ENCODE measurements at places on chromosomes 6 and 20.

DNA sequence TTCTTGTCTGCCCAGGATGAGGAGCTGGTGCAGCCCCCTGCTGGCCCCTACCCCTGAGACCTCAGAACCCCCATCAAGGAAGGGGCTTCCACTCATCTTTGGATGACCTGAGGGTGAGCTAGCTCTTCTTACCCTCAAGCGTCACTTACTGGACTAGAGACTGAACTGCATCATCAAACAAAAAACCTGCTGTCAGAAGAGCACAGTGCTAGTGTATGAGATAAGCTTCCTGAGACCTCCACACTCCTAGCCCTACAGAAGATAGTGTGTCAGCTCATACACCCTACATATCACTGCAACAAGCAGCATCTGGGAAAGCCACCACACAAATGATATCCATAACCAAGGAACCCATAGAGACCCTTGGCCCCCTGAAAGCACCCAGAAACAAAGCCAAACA lies 15.0 kb downstream of the SLC22A16 start:
- no peak for ATAC-seq

GRCh38 chr6:28901831-28902230 lies 22.0 kb downstream of the TRIM27 start:
- no peak for ATAC-seq

GRCh38 chr6:35605600-35605999 lies 83.1 kb downstream of the FKBP5 start:
- ATAC-seq, result no peak

DNA sequence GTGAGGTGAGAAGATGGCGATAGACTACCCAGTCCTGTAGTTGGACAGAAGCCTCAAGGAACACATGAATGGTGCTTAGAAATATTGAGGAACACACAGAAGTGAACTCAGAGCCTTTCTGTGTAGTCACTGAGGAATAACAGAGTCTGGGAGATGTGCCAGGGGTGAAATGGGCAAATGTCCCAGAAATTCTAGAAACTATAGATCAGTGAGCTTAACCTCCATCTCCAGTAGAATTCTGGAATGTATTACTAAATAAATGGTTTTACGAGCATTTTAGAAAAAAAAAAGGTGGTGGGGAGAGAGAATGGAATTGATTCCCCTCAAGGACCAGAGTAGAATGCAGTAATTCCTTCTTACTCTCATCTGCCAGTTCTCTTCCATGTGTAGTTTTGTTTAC lies 380.0 kb downstream of the LMBRD1 start:
- no peak for ATAC-seq

DNA sequence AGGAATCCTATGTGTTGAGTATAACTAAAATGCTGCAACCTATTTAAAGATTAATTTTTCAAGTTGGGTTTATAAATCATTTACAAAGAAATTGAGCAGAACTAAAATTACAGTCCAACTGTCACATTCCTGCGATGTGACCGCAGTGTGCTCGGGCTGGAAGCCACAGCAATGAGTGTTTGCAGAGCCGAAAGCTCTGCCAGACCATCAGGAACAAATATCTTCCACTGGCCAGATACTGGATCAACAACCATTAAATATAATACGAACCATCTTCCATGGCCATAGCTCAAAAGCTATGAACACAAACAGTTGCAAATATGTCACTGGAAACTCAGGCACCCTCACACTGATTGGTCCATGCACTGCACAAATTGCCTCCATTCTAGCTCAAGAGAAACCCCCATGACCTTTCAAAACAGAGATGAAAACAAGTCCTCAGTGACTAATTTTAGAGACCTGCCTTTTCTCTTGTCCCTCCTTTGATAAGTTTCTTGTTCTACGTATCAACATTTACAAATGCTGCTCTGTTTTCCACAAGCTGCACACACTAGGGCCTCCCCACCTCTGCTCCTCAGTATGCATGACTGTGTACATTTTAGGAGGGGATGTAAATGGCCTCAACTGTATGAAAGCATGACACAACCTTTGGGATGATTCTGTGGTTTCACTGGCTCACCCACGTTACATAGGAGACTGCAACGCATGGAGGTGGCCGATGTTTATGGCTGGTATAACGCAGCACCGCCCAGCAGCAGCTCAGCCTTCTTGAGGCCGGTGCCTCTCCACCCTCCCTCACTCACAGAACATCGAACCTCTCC lies 171.7 kb downstream of the WDR27 start:
- peak; percentile 88 for ATAC-seq

- no peak for ATAC-seq
Observed at GRCh38 chr6:39073471-39074355, 25.1 kb downstream of the GLP1R start.

GRCh38 chr6:126716826-126717509 lies 377.1 kb downstream of the CENPW start:
- ATAC-seq, result no peak

DNA sequence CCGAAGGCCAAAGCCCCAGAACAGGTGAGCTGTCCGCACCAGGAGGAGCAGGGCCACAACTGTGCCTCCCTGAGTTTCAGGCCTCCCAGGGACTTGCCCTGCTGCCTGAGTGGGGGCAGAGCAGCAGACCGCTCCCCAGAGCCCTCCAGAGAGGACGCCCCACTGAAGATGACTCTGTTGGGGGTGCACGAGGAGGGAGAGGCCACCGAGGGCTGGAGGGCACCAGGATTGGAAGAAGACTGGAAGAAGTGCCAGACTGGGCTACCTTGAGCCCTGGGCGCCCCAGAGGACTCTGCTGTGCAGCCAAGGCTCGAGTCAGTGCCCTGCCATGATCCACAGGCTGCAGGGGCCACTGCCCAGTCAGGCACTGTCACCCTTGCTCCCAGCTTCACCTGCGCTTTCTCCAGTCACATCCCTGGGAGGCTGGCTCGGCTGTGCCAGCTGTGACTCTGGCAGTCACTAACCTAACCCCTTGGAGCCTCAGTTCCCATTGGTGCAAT lies 11.3 kb downstream of the CST7 start:
- no peak for ATAC-seq

DNA sequence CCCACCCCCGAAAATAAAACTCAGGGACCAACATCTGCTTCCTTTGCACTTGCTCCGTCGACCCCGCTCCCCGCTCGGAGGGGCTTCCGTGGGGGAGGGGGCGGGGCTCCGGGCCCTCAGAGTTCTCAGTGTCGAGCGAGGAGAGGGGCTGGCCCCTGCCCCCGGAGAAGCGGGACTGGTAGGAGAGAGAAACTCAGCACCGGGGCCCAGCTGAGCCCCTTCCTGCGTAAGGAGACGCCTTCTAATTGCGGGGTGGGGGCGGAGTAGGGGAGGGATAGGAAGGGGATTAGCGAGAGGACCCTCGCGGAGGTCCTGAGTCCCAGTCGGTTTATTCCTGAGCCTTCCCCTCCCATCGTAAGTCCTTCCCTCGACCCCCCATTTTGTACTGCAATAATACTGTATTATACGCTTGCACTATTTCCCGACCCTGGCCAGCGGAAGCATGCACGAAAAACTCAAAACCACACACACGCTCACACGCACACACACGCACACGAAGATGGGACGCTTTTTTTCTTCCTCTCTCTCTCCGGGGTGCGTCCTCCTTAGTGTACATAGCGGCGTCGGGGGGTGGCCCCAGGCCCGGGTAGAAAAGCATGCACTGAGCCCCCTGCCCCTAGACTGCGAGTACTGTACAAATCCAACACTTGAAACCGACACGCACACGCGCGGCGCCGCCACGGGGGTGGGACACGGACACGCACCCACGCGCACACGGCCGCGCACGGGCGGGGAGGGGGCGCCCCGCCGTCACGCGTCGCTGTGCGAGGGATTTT lies 22.1 kb upstream of the SLC22A7 start:
- peak; percentile 59 for ATAC-seq

DNA sequence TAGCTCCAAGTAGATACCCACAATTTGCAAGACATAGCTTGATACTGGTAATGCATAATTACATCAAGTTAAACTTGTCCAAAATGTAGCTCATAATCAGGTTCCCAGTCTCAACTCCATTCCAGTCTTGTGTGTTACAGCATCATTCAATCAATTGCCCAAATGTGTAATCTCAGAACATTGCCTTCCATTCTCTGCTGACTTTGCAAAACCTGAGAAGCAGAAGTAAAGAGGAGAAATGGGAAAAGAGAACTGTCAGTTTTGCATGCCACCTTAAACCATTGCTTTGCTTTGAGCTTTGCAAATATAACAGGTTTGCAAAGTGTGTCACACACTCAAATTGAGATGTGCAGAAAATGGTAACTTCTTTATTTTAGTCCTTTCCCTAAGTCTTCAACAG lies 40.3 kb upstream of the CNKSR3 start:
- ATAC-seq, result no peak

DNA sequence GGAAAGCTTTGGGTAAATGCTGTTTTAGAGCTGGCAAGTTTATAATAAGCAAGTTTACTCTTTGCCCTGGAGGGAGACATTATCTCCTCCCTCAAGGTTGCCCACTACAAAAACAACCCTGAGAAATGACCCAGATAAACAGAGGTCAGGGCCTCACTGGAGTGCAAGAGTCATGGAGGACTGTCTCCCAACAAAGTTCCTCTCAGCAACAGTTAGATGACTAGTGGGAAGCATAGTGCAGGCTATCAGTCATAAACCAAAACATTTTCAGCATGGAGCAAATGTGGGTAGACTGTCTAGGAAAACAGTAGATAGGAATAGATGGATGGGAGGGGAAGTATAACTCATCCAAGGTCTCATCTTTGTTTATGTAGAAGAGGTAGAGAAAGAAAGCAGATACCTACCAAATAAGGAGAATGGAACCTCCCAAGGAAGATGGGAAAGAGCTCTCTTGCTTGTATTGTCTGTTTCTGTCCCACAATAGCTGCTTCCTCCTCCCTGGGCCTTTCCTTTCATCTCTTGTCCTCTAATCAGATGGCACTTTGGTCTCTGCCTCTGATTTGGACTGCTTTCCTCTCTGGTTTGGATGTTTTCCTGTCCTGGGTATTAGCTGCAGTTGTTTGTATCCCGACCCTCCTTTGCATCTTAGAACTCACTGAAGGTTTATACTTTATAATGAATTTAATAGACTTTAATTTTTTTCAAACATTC lies 95.4 kb downstream of the WASF1 start:
- no peak for ATAC-seq

DNA sequence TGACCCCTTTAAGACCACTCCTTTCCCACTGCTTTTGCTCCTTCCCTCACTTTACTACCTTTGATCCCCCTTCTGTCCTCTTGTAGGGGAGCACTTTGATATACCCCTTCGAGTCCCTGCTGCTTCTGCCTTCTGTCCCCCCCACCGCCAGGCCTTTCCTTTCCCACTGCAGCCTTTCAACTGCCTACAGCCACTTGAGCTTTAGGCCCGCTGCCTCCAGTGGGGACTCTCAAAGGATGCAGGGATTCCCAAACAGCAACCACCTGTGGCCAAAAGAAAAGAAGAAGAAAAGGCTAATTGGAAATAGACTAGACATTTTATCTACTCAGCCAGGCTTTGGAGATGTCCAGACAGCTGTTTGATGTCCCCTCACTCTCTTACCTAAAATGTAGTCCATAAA lies 77.0 kb upstream of the DTNBP1 start:
- no peak for ATAC-seq

GRCh38 chr6:125132058-125132457 lies 21.5 kb upstream of the TPD52L1 start:
- ATAC-seq, result no peak

GRCh38 chr6:155275808-155276480 lies 12.1 kb downstream of the CLDN20 start:
- no peak for ATAC-seq

GRCh38 chr6:158622545-158623190 lies 21.9 kb downstream of the DYNLT1 start:
- peak; percentile 81 for ATAC-seq

- no peak for ATAC-seq
Observed at GRCh38 chr20:30599990-30600389, 657.5 kb upstream of the DEFB115 start.

- no peak for ATAC-seq
Observed at GRCh38 chr20:9616455-9616805, 102.0 kb downstream of the LAMP5 start.

GRCh38 chr6:133707456-133707855 lies 181.5 kb upstream of the TCF21 start:
- ATAC-seq, result peak; percentile 86

DNA sequence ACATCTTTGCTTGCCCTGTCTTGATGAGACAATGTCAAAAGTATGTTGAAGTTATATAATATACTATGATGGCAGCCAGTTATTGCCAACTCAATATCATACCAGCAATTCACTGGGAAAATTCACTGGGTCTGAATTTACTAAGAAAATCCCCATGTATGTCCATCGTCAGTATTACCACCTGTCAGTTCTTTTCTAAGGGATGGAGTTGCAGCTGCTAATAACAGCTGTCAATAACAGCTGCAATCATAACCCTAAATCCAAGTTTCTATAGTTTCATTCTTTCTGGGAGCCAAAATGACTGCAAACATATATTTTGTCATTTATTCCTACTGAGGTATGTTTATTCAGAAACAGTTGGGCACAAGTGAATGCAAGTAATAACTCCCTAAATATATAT lies 132.6 kb upstream of the RIN2 start:
- no peak for ATAC-seq

GRCh38 chr6:24330137-24330732 lies 27.6 kb downstream of the DCDC2 start:
- ATAC-seq, result no peak

DNA sequence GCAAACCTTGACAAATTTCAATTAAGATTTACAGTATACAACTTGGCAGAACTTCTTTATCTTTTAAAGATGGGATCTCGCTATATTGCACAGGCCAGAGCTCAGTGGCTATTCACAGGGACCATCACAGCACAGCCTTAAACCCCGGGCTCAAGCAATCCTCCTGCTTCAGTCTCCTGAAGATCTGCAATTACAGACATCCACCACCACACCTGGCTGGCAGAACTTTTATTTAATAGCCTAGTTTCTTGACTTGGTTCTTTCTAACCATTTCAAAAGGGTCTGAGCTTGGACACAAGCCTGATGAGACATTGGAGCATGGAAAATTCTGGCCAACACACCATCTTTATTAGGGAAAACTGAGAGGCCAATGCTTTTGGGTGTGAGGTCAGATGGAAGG lies 151.6 kb upstream of the KCNG1 start:
- no peak for ATAC-seq

DNA sequence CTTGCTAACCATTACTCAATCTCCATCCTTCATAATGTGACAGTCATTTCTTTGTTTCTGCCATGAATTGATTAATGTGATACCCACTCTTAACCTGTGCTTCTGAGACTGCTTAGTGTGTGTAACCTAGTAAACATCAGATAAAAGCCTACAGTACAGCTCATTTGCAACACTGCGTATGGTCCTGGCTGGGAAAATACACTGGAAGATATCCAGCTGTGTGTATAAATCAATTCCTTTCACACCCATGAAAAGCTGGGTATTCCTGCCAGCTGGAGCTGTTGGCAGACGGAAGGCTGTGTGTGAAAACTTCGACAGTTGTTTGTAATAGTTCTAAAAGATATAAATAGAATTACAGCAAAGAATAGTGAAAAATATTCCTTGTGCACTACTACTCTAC lies 509.2 kb downstream of the FRK start:
- ATAC-seq, result no peak

GRCh38 chr20:45630371-45630770 lies 713 bp downstream of the WFDC9 start:
- ATAC-seq, result no peak

- no peak for ATAC-seq
Observed at GRCh38 chr6:135637701-135638100, 140.2 kb upstream of the AHI1 start.

All from activated T-helper 17 cell treated with anti-CD3 and anti-CD28 coated beads, Interleukin-2, amount 50 U/mL, for 72 hours (primary cell).